ENCODE measurements at places on chromosomes 1 and 21. TPM values are rescaled to one million over a fixed set of nuclear protein-coding genes. Genes with fewer than 3 reads are reported as not detected.

Gene FCGR1A
- not detected for total RNA-seq

Gene HENMT1
- total RNA-seq = 3.7 TPM

Gene RNU1-1
- under 0.01 TPM for total RNA-seq

Gene FCGR2B
- total RNA-seq = not detected

Gene TEDDM1
- not detected for total RNA-seq
